ENCODE measurements at places on chromosomes 2 and 18.
A peak's percentile ranks its signal among the peaks of the same experiment; 100 is the strongest.

GRCh38 chr2:169329688-169330554 lies 32.4 kb downstream of the LRP2 start:
- DNase-seq, result no peak

GRCh38 chr2:3466482-3466863 lies 52.9 kb downstream of the ADI1 start:
- no peak for DNase-seq

DNA sequence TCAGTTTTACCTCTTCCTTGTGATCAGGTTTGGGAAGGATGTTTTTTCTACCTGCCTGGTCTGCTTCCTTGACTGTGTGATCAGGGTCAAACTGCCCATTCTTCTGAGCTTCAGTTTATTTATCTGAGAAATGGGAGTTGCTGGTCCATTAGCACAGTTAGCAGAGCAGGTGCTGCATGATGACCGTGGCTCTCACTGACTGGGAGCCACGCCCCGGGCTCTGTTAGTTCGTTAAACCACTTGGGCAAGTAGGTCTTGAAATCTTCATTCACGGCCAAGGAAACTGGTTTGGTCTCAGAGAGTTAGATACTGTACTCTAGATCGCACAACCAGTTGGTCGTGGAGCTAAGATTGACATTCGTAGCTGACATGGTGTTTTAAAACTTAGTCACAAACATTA lies 41.7 kb downstream of the INPP5D start:
- DNase-seq, result no peak

- DNase-seq, result no peak
Observed at GRCh38 chr2:89851583-89851905, 1160.1 kb downstream of the RPIA start.

DNA sequence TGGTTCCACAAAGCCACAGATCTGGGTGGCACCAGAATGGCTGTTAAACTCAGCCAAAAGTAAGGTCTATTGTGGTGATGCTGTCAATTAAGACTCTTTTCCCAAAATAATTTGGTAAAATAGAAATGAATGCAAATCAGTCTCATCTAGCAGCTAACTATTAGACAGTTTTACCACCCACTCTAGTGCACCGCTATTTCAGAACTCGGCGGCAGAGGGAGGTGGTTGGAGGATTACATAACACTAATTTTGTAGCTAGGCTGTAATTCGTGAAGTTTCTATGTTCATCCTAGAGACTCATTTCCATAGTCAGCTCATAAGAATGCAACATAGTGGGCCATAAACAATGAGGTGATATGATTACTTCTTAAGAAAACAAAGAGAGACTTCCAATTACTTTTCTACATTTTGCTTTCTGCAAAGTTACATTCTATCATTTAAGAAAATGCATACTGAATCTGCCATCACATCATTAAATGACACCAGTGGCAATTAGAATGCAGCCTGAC lies 413.8 kb downstream of the FBXO15 start:
- no peak for DNase-seq

- peak; percentile 20 for DNase-seq
Observed at GRCh38 chr2:1886405-1886992, 142.2 kb upstream of the PXDN start.

GRCh38 chr2:59296279-59296678 lies 1055.2 kb upstream of the FANCL start:
- no peak for DNase-seq

DNA sequence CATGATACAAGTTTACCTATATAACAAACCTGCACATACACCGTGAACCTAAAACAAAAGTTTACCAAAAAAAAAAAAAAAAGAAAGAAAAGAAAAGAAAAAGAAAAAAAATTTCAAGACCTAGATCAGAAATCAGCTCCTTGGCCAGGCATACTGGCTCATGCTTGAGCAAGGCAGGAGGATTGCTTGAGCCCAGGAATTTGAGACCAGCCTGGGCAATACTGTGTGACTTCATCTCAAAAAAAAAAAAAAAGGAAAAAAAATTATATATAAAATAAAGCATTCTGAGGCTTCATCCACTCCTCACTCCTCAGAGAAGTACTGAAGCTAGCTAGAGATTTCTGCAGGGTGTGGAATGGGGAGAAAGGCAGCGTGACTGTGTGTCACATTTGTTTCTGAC lies 11.8 kb upstream of the PROC start:
- no peak for DNase-seq

- DNase-seq, result no peak
Observed at GRCh38 chr2:219709331-219709761, 81.9 kb downstream of the SLC4A3 start.

DNA sequence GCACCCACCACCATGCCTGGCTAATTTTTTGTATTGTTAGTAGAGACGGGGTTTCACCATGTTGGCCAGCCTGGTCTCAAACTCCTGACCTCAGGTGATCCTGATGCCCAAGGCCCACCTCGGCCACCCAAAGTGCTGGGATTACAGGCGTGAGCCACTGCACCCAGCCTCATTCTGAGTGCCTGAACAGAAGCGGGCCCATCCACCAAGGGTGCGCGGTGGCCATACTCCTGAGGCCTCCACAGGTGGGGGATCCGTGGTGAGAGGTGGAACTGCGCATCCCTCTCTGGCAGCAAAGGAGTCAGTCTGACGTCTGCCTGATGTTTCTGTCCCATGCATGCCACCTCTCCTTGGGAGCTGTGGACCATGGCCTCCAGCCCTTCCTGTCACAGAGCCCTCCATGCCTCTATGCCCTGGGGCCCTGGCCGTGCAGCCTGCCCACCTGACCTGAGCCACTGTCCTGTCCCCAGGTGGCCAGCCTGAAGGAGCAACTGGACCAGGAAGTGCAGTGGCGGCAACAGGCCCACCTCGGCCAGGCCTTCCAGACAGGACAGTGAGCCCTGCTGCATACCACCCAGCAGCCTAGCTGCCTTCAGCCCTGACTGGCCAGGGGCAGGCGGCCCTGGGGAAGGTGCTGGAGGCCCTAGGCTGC lies 7.6 kb upstream of the SNED1 start:
- no peak for DNase-seq

DNA sequence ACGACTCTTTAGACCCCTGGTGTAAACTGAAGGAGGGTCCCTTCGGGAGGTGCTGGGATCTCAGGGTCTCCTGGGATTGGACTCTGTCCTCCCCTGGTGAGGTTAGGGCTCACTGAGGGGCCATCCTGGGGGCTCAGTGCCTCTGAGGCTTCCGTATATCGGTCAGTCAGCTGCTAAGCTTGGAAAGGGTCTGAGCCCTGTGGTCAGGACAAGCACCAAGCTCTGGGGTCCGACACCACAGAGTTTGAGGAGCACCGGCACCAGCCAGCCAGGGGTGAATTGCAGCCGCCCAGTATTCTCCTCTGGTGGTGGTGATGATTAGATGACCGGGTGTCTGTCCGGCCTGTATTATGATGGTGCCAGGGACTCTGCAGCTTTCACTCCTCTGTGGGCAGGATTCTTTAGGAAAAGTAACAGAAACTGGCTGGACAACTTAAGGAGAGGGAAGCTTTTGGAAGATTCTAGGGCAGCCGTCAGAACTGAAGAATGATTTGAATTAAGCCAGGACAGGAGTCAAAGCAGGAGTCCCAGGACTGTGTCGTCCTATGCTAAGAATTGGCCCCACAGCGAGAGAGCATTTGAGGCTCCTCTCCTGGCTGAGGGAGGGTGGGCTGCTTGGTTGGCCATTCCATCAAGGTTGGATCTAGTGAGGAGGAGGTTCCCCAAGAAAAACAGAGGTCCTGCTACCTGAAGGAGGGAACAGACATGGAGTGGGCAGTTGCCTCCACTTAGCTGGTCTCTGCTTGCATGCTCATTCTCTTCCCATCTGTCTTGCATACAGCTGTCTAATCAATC lies 158.6 kb upstream of the HS6ST1 start:
- DNase-seq, result no peak

DNA sequence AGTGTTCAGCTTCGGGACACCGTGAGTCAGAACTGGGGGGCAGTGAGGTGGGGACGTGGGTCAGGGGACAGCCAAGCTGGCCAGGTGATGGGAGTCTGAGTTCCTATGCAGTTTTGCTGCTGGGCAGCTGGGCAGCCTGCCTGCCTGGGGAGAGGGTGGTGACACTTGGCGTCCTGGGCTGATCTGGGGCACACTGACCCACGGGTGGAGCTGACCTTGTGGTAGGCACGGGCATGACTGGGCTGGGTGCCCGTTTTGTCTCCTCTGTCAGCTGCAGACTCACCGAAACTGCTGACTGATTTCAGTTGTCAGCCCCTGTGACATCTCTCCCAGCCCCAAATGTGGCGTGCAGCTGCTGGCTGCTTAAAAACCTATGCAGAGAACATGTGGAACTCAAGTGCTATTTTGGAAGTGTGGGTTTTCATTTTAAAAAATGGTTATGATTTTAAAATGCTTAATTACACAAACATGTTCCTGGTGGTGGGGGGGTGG lies 32.6 kb upstream of the E2F6 start:
- no peak for DNase-seq

DNA sequence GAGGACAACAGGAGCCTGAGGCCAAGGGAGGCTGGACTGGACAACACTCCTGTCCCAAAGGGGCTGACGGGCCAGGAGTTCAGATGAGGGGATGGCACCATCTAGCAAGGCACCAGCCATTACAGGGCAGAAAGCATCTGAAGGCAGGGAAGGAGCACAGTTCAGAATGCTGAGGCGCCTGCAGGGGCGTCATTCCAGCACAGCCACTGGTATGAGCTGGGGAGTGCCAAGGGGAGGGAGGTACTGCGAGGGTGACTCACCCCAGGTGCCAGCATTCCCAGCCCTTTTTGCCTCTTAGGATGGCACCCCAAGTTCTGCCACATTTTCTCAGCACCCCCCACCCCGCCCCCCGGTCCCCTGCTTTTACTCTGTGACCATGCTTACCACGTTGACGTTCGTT lies 129.8 kb upstream of the EPAS1 start:
- DNase-seq, result no peak

- DNase-seq, result no peak
Observed at GRCh38 chr18:3114451-3114850, 101.5 kb upstream of the LPIN2 start.

DNA sequence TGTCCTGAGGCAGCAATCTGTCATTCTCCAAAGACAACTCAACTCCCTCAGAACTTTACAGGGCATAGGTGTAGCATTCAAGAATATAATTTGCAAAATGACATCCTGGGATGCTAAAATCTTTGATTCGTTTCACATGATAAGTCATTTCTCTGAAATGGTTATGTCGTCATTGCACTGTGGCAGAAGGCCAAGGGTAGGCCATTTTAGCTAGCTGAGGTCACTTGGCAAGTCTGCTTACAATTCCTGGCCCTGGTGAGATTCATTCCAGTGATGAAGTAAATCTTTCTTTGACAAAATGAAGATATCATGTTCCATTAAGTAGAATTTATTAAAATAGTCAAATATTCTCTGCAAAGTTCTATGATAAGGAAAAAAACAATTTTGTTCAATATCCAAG lies 1410.3 kb upstream of the LRRTM1 start:
- DNase-seq, result no peak

- no peak for DNase-seq
Observed at GRCh38 chr2:188042412-188042811, 249.3 kb upstream of the GULP1 start.

- no peak for DNase-seq
Observed at GRCh38 chr2:227606476-227606875, 7.8 kb downstream of the SCYGR2 start.

- DNase-seq, result no peak
Observed at GRCh38 chr2:119158563-119159347, at the start of gene C1QL2. Gene C1QL2, minus strand, starts transcription at chr2:119158751. Its CDS starts 482 bp downstream, at chr2:119158269.

DNA sequence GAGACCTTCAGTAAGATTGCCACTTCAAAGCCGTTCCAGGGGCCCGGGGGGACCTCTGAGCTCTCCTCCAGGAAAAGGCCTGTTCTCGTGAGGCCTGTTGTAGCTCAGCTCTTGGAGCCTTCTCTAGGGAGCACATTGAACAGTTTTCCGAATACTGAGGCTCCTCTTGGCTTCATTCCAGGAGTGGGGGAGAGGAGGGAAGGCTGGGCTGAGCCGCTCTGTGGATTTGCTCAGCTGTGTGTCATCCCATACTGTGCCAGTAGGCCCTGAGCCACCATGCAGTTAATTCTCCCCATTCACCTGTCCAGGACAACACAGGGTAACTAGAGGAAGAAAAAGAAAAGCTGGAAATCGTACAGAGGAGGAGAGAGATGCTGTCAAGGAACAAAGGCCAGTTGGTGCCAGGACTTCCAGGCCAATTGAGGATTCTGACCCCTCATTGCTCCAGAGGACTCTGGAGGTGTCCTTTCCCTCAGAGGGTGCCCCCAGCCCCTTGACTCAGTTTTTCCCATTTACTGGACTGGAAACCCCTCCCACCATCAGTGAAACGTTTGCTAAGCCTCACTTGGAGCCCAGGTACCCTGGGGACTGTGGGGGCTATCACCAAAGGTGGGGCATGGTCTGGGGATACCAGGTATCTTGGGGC lies 41.4 kb downstream of the HS1BP3 start:
- no peak for DNase-seq

- DNase-seq, result no peak
Observed at GRCh38 chr2:117820444-117820843, 6.0 kb downstream of the DDX18 start.

GRCh38 chr2:135317375-135317774 lies 213.6 kb downstream of the ZRANB3 start:
- DNase-seq, result no peak

- no peak for DNase-seq
Observed at GRCh38 chr2:237057893-237058300, 27.8 kb upstream of the COPS8 start.

DNA sequence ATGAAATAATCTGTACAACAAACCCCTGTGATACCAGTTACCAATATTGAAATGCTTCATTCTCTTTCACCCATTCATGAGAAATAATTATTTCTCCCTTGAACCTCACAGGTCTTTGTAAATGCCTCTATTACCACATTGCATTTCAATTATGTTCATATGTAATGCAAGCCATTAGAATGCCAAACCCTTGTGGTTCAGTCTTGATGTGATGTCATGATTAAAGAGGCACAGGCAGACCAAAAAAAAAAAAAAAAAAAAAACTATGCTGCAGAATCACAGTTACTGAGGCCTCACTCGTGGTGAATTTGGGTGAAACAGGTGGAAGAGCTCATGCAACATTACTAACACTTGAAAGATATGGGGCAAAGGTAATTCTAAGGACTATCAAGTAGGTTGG lies 9.4 kb upstream of the EPG5 start:
- no peak for DNase-seq

- no peak for DNase-seq
Observed at GRCh38 chr18:68705119-68705518, 9.8 kb downstream of the TMX3 start.

GRCh38 chr2:128452536-128453530 lies 134.2 kb upstream of the HS6ST1 start:
- DNase-seq, result no peak

- no peak for DNase-seq
Observed at GRCh38 chr18:49843131-49843530, 29.8 kb upstream of the ACAA2 start.

GRCh38 chr18:62128157-62128556 lies 58.7 kb downstream of the PIGN start:
- no peak for DNase-seq
